Kasumi-1 (cell line): ENCODE measurements at places on chromosomes 11 and 22.

DNA sequence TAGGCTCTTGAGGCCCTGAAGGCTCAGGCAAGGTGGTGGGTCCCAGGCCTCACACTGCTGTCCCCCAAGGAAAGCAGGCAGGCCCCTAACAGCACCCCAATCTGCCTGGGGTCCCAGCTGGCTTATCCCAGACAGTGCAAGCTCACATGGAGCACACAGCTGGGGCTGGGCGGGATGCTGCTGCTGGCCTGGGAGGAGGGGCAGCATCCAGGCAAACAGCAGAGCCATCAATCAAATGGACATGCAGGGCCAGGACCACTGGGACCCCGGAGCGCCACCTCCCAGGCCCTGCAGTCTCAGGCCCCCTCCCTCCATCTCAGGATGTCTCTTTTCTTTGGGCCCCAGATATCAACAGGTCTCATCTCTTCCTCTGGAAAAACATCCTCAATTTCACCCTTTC, 140.3 kb downstream of the BRD1 start:
- no peak for DNase-seq

DNA sequence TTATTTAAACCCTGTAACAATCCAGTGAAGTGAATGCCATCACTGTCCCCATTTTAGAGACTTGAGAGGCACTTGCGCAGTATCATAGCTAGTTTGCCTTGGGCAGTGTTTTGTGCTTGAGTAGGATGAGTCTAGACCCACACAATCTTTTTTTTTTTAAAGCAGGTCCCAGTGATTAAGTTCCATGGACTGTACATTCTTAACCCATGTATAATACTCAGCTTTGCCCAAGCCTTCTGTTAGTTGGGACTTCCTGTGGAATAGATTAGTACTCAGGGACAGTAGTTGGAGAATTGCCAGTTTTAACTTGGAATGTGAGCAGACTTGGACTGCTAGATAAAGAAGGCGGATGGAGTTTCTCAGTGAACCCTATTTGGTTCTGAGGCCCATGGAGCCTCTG, 108.6 kb upstream of the RASSF10 start:
- DNase-seq = no peak

DNA sequence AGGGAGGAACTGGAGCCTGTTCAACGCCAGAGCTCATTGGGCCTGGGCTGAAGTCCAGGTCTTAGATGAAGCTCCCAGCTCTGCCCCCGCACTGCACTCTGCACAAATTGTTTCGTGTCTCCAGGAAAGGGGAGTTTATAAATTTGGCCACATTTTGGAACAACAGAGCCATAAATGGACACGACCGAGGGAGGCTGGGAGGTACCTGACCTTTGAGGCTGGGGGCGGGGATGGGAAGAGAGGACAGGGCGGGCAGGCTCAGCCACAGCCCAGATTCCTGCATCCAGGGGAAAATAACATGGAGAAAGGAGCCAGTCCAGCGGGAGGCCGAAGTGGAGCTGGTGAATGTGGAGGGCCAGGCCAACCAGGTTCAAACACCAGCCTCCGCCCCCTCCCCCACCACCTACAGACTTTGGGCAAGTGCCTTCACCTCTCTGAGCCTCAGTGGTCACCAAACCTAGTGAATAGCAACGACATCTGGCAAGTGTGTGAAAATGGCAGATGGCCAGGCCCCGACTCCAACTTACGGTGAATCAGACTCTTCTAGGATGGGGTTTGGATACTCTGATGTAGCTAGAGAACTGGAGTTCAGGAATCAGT, 36.8 kb upstream of the SMTN start:
- DNase-seq = no peak

GRCh38 chr11:62604460-62605120, 2.9 kb upstream of the MTA2 start:
- no peak for DNase-seq

- DNase-seq = no peak
These were observed 331.2 kb downstream of the TMEM135 start for GRCh38 chr11:87368858-87369480.

DNA sequence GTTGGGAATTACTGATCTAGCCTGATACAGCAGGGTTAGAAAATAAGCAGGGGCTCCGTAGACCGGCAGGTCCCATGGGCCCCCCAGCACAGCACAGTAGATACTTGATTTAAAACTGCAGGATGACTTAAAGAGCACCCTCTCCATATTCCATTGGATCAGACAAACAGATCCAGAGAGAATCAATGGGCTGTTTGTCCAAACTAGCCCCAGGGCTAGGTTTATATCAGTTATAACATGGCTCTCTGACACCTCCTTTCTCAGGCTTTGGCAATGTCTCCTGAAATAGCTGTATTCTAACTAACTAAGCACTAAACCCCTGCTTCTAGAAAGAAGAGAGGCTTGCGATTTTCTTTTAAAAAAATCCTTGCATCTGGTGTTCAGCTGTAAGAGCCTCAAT, 100.4 kb upstream of the GALNT18 start:
- no peak for DNase-seq

- DNase-seq = no peak
These were observed 638 bp downstream of the PARVA start for GRCh38 chr11:12377824-12378593.

- no peak for DNase-seq
These were observed 16.0 kb upstream of the TMPRSS13 start for GRCh38 chr11:117945047-117945810.

DNA sequence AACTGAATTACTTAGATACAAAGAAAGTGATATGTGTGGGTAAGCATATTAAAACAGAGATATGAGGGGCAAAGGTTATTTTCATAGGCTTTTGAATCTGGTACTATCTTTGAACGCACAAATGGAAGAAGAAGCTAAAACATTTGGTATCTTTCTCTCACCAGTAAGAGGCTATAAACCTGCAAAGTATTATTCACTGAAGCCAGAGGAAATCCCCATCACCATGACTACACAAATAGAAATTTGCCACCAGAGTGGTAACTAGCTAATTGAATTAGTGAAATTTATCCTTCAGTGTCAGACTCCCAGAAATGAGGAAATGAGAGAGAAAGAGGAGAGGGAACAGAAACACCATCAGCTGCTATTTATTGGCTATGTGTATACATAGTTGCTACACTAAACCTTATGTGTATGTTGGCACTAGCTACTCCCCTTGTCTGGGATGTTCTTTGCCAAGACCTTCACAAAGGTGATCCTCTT, 503.4 kb downstream of the DLG2 start:
- no peak for DNase-seq

DNA sequence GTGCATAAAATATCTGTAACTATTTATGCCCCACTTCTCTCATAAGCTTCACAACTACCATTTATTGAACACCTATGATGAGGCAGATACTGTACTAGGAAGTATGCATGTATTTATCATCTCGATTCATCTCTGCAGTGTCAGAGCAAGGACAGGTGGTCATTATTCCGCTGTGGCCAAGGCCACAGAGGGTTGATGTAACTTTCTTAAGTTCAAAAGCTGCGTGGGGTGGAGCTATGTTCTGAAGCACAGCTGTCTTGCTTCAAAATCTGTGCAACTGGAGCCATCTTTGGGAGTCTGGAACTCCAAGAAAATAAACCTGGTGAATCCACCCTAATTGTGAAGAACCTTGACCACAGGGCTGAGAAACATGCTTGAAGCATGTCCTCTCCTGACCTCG, 60.2 kb upstream of the HMGXB4 start:
- DNase-seq = no peak

DNA sequence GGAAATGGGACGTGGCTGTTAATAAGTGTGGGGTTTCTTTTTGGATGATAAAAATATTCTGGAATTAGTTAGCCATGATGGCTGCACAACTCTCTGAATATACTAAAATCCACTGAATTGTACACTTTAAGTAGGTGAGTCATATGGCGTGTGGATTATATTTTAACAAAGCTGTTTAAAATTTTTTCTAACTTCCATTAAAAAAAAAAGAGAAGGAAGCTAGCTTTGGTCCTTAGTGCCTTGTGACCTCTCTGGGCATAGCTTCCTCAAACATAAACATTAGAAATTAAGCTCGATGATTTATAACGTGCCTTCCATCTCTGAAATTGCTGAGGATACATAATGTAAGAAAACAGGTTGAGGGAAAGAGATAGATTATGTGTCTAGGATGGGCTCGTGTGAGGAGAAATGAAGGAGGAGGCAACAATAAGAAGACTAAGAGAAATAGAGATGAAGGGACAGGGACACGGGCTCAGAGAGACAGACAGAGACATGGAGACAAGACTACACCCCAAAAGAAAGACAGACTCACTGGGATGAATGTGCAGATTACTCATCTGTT, 20.0 kb downstream of the IRAG1 start:
- no peak for DNase-seq

- no peak for DNase-seq
These were observed 111.5 kb downstream of the PKNOX2 start for GRCh38 chr11:125275905-125276618.

DNA sequence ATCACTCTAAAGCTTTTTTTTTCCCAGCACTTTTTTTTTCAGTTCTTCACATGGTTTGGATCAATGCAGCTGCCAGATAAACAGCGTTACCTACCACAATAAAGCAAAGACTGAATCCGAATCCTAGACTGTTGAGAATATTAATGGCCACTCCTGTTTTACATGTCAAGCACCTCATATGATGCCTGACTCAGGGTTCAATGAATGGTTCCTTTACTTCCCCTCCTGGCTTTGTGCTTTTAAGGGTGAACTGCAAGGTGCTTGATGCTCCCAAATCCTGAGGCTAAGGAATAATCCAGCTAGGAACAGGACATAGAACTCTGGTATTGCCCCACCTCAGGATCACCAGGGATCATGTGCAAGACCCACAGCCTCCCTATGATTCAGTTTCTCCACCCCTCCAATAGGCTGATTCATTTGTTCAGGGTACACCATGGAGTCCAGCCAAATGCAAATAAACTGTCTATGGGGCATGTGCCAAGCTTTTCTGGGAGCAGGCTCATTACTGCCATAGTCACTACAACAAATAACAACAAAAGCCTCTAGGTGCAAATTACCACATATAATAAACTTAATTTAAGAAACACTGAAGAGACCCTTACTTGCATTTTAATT, 104.3 kb downstream of the GAB2 start:
- DNase-seq = no peak

GRCh38 chr22:27727673-27728451, 73.7 kb downstream of the MN1 start:
- DNase-seq = no peak

- DNase-seq = no peak
These were observed 101.7 kb downstream of the MORC2 start for GRCh38 chr22:30866811-30867271.

DNA sequence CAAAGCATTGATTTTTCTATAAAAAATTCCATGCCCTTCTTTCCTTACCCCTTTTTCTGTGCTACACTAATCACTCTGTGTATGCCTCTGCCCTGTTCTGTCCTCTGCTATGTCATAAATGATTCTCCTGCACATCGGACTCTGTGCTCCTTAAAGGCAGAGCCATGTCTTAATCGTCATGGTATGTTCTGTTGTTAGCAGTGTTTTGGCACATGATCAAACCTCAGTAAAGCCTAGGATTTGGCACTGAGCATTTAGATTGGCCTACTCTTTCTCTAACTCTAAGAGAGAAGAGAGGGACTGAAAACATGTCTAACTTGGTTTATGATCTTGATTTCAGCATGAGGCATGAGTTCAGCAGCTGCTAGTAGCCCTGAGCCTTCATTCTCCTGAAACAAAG, 266.9 kb downstream of the AASDHPPT start:
- no peak for DNase-seq

DNA sequence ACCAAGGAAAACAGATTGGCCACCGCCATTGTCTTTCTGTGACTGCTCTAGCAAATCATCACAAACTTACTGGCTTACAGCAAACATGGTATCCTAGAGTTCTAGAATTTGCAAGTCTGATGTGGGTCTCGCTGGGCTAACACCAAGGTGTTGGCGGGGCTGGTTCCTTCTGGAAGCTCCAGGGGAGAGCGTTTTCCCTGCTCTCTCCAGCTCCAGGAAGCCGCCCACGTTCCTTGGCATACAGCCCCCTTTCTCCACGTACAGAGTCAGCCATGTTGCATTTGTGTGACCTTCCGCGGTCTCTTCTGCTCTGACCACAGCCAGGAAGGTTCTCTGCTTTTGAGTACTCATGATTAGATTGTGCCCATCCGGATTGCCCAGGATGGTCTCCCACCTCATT, 27.5 kb downstream of the TBC1D22A start:
- no peak for DNase-seq

DNA sequence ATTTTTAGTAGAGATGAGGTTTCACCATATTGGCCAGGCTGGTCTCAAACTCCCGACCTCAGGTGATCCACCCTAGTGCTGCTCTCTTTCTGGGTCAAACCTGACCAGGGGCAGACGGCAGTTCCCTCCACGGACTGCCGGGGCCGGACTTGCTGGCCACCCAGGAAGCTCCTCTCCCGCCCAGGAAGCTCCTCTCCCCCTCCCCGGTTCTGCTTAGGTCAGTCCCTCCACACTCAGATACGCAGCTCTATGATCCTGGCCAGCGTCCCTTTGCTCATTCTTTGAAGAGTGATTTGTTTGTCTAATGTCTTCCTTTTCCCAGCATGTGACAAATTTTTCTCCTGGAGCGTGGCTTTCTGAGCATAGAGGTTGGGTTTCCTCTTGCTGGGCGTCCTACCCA, 125.3 kb upstream of the B3GAT1 start:
- DNase-seq = no peak

- DNase-seq = no peak
These were observed 642 bp upstream of the CASTOR1 start for GRCh38 chr22:30289980-30290313.

- no peak for DNase-seq
These were observed 112.6 kb downstream of the CADM1 start for GRCh38 chr11:115391598-115391997.

DNA sequence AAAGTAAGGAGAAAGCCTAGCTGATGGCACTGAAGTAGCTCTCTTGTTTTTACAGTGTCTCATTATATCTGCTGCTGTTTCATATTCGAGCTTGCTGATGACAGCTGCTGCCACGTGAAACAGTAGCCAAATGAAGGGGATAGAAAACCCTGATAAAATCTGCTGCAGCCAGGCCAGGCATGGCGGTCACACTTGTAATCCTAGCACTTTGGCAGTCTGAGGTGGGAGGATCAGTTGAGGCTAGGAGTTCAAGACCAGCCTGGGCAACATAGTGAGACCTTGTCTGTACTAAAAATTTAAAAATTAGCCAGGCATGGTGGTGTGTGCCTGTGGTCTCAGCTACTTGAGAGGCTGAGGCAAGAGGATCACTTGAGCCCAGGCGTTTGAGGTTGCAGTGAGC, 13.4 kb downstream of the IFT46 start:
- no peak for DNase-seq

DNA sequence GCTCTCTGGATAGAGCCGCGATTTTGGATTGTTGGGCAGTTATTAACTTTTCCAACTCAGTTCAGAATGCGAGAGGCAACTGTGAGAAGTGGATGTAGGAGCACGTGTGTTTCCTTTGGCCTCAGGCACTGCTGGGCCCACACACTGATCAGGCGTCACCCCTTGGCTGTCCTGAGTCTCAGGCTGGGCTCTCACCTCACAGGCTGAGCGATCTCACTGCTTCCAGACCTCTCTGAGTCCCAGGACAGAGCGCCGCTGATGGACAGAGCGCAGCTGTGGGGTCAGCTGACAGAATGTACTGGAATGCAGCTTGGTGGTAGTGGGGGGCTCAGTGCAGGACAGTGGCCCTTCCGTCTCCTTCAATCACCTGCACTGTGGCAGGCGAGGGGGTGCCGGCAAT, 516.2 kb downstream of the TBC1D22A start:
- DNase-seq = no peak

- DNase-seq = no peak
These were observed 5.6 kb upstream of the MFNG start for GRCh38 chr22:37491559-37492427.
